Islet precursor cell (in vitro differentiated cells): ENCODE measurements at places on chromosomes 3 and 15.

DNA sequence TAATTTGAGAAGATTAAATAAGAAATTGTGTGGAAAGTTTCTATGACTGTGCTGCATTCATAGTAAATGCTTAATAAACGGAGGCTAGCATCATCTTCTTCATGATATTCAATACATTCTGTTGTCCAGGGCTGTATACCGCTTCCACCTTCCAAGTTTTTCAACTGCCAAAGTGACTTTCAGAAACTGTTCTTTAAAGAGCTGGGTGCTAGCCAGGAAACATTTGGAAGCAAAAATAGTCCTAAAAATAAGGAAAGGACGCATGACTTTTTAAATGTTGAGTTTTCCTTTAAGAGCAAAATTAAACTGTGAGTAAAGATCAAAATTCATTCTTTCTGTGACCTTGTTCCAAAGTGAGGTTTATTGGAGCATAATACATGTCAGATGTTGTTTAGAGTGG, 9.4 kb upstream of the ERC2 start:
- DNase-seq: no peak

DNA sequence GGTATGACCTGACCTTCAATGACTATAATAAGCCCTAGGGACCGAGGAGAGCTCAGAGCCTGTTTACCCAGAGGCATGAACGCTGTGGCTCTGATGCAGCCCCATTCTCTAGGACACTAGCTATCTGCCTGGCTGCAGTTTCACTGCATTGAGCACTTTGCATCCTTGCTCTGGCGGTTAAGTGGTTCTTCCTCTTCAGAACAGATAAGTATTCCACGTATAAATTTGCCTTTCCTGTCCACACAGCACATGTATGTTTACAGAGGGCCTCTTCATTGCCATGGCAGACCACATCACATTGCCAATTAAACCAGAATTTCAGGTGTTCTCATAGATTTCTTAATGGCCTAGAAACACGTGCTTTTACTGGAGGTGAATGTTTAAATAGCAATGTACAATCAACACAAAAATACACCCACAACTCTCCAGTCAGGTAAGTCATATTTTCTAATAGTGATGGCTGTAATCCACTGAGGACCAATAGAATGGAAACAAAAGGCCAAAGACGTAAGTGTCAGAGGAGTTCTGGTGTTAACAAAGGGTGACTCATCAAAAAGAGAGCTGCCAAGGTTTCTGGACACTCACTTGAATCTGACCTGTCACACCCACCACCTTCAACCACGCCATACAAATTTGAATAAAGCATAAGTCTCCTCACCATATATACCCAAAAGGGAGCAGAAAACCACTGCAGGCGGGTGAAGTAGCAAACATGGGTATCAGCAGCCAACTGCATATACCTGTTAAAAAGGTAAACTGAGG, 553.4 kb downstream of the OCA2 start:
- DNase-seq: no peak

DNA sequence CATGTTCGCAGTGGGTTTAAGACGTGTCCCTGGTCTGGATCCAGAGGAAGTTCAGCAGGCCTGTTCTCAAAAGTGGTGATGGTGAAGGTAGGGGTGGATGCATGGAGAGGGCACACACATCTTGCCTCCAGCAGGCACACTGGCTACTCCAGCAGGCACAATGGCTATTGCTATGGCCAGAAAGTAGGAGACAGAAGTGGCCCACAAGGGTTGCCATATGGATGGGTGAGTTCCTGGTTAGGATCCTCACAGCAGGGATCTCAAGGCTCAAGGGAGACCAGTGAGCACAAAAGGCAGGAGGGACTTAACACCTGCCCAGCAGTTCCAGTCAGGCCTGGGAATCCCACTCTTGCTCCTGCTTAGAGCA, 107.9 kb downstream of the LRIG1 start:
- DNase-seq: peak; percentile 9

GRCh38 chr3:16472593-16472992, 40.9 kb downstream of the RFTN1 start:
- no peak for DNase-seq

DNA sequence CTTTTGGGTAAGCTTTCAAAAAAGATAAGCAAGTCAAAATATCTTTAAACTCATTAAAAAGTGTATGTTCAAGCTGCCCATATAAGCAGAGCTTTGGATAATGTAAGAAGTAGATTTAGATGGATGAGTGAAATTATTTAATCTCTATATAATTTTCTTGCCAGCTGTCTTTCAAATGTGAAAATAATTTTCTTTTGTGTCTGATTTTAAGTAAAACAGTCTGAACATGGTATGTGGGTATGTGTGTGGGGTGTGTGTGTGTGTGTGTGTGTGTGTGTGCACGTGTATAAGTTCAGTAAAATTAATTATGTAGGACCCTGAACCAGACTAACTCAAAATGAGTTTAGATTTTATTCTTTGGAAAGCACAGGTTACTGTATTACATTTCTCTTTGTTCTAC, 155.2 kb upstream of the CGNL1 start:
- no peak for DNase-seq

DNA sequence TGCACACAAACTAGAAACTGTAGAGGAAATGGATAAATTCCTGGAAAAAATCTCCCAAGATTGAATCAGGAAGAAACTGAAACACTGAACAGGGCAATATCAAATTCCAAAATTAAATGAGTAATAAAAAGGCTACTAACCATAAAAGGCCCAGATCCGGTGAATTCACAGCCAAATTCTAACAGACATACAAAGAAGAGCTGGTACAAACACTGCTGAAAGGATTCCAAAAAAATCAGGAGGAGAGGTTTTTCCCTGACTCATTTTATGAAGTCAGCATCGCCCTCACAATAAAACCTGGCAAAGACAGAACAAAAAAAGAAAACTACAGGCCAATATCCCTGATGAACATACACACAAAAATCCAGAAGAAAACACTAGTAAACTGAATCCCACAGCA, 462.4 kb upstream of the THBS1 start:
- no peak for DNase-seq

GRCh38 chr15:61997786-61998185, 62.5 kb downstream of the VPS13C start:
- DNase-seq: no peak

- DNase-seq: no peak
Measured at GRCh38 chr3:117150628-117151027, 441.0 kb downstream of the TUSC7 start.

- no peak for DNase-seq
Measured at GRCh38 chr3:177811112-177811511, 613.8 kb upstream of the TBL1XR1 start.

- DNase-seq: no peak
Measured at GRCh38 chr15:63339006-63339766, 42.5 kb downstream of the CA12 start.

DNA sequence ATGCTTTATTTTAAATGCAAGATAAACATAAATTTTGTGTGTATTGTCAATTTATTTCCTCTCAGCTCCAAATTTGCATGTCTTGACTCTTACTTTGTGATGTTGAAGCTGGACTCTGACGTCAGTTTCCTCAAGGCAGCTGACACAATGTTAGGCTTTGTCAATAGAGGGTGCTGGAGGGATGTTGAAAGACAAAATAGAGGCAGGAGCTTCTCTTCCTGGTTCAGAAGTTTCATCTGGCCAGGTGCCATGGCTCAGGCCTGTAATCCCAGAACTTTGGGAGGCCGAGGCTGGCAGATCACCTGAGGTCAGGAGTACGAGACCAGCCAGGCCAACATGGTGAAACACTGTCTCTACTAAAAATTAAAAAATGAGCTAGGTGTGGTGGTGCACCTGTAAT, 408.6 kb downstream of the GBE1 start:
- DNase-seq: no peak

DNA sequence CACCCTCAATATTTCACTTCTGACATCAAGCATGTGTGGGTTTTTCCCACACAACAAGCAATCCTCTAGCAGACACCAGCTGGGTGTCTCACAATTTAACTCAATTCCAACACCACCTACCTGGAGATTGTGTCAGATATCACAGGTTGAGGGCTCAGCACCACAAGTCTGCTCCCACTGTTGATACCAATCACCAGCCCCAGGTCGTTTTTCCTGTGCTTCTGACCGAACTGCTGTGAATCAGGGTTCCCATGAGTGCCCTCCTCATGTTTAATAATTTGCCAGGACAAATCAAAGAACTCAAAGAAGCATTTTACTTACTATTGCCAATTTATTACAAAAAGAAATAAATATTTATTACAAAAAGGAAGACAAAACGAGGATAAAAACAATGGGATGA, 25.0 kb upstream of the PRR20G start:
- no peak for DNase-seq

GRCh38 chr3:46087871-46088270, 60.6 kb upstream of the XCR1 start:
- no peak for DNase-seq

DNA sequence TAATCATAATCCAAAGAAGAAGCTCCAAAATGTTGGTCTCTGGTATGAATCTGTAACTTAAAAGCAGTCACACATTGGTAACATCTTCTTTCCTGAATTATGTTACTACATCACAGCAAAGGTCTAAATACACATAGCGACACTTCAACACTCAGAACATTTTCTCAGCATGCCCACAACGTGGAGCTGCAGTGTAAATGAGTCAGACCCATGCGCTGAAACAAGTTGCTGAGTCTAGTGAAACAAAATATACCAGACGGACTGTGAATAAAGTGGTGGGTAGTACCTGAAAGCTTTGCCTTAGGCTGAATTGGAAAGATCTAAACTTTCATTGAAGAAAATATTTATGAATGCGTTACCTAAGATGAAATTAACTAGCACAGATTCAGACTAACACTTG, 33.2 kb upstream of the GOLGA8B start:
- peak; percentile 67 for DNase-seq

- DNase-seq: no peak
Measured at GRCh38 chr15:74788683-74789151, 6.8 kb downstream of the CSK start.

DNA sequence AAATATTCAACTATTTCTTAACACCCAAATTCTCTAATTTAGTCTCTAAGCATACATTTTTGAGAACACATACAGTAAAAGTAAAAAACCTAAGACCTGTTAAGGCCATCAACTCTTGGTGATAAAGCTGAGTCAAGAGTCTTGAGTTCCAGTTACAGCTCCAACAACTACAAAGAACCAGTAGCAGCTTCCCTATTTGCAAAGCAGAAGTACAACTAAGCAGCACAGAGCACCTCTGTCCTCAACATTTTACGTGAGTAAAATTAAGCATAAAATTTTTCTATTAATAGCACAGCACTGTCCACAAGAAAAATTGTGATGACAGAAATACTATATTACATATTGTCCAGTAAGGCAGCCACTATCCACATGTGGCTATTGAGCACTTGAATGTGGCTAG, 4.4 kb downstream of the PCOLCE2 start:
- no peak for DNase-seq

DNA sequence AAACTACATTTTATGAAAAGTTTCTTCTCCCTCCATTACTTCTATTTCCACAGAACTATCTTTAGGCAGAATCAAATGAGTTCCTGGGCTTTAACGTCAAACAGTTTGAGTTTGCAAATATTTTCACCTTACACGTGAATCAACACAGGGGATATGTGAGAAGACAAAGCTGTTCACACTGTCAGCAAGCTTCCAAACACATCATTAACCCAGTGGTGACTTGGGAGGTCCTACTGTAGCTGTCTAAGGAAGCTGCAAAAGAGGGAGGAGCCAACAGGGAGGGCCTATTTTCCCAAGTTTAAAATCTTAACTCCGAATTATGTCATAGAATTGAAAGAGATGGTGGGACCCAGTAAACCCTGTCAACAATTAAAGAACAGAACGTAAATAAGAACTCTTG, 337.8 kb upstream of the DNAJC19 start:
- no peak for DNase-seq

DNA sequence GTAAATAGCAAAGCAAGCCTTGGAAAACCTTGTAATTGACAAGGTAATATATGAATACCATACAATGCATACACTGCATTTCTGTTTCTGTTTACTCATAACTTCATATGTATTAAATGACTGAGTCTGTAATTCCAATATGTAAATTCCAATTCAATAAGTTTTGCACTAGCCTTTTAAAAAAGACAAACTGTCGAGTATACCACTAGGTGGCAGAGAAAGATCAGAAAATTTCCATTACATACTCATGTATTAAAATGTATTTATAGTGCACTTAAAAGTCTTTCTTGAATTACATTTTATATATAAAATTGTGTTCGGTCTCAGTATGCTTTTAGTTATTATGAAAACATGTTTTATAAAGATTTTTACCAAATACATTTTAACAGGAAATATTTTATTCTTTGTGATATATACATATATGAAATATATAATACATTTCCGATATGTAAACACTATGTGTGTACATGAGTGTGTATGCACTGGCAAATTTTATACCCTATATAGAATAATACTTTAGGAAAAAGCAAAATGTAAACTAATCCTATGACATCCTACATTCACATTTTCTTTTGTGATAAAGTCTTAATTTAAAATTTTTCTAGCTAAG, 216.8 kb downstream of the VGLL3 start:
- DNase-seq: no peak

DNA sequence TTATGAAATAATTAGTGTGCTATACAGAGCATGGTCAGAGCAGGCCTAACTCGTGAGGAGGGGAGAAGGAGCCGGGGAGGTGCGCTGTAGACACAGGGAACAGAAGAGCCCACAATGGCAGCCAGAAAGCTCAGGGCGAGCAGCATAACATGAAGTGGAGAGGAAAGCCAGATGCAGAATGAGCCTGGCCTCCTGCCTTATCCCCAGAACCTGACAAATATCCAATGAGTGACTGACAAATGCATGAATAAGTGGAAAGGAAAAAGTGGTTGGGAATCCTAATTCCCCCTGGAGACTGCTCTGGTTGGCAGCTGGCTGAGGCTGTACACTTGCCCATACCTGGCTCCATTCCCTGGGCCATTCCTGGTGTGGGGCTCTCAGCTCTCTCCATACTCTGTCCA, 9.2 kb upstream of the MST1R start:
- DNase-seq: peak; percentile 50

DNA sequence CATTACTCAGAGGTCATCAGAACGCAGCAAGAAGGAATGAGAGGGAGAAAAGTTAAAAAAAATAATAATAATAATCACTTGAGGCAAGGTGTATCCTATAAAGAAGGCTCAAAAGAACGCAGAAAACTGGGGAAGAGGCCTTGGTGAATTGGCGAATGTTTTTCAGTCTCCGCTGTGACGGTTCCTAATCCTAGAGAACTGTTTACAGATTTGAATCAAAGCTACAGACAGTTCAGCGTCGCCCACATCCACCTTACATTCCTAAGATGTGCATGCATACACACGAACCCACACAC, 634 bp downstream of the ZMAT3 start:
- DNase-seq: no peak

DNA sequence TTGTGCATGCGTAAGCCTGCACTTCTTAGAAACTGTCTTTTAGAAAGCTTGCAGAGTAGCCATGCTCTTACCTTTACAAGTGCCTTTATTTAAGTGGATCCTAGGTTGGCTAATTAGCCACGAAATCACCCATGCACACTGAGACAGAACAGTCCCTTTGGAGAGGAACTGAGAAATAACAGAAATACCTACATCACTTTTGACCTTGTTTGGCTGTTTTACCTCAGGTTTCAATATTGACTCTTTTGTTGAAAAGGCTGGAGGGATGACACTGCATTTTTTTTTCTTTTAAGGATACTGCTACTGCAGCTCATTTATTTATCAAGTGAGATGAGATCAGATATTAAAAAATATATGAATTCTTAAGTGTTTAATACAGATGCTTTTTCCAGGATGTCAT, 155.6 kb upstream of the GOLIM4 start:
- DNase-seq: no peak

GRCh38 chr15:100116416-100117190, 225.2 kb downstream of the ADAMTS17 start:
- DNase-seq: no peak
